ENCODE measurements at places on chromosomes 7 and 10.

DNA sequence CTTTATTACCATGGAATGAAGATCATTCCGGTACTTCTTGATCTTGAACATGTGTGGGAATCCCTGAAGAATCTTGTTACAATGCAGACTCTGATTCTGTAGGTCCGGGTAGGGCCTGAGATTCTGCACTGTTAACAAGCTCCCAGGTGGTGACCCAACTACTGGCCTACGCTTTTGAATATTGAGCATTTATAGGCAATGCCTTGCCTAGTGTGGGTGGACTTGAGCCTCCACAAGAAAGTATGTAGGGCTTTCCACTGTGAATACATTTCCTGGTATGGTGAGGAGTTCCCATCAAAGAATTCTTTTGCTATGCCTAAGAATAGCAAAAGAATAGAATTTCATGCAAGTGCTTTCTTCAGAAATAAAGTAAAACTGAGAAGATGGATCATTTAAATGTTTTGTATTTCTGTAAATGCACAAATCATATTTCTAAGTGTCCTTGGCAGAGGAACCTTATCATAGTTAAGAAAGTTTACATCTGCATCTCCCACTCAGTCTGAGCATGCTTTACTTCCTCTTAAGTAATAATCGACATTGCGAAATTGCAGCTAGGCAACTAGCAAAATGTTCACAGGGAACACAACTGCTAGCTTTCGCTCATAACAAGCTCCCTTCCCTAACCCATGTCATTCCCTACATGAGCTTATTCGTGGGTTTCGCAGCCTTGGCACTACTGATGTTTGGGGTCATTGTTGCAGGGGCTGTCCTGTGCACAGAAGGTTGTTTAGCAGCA, 71.4 kb downstream of the AHR start:
- no peak for DNase-seq

DNA sequence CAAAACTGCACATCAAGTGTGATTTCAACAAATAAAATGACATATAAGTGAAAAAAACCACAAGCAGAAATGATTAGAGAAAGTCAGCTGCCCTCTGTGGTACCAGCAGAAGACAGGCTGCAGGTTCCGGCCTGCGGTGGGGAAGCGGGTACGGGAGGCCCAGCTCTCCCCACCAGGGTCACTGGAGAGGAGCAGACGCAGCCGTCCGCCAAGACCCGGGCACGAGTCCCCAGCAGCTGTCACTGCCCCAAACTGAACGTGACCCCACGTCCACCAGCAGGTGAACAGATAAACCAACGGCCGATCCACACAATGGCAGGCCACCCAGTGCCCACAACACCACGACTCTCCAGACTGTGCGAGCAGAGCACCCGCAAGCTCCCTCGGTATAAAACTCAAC, 16.1 kb upstream of the MICALL2 start:
- DNase-seq = no peak

GRCh38 chr10:80487791-80488538, 33.9 kb downstream of the TSPAN14 start:
- DNase-seq = peak; percentile 62

DNA sequence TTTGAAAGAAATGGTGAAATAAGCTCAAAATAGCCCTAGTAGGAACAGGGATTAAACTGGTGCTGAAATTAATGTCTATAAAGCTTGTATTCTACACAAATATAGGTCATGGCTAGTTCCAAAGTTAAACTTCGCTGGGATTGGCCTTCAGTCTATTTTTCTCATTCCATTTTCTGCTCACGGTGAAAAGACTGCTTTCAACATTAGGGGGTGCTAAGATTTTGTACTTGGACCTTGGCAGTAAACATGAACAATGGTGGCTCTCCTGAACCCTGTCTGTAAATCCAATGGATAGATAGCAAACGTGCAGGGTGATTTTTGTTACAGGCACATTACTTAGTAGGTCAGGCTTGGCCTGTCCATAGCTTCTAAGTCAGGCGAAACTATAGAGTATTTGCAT, 36.0 kb upstream of the RSU1 start:
- DNase-seq = no peak

GRCh38 chr10:88385601-88386203, 197.4 kb downstream of the RNLS start:
- DNase-seq = peak; percentile 32

- no peak for DNase-seq
These were observed 611 bp upstream of the COPS6 start for GRCh38 chr7:100088095-100088620.

- DNase-seq = no peak
These were observed 61.4 kb downstream of the SYPL1 start for GRCh38 chr7:106050746-106051117.

DNA sequence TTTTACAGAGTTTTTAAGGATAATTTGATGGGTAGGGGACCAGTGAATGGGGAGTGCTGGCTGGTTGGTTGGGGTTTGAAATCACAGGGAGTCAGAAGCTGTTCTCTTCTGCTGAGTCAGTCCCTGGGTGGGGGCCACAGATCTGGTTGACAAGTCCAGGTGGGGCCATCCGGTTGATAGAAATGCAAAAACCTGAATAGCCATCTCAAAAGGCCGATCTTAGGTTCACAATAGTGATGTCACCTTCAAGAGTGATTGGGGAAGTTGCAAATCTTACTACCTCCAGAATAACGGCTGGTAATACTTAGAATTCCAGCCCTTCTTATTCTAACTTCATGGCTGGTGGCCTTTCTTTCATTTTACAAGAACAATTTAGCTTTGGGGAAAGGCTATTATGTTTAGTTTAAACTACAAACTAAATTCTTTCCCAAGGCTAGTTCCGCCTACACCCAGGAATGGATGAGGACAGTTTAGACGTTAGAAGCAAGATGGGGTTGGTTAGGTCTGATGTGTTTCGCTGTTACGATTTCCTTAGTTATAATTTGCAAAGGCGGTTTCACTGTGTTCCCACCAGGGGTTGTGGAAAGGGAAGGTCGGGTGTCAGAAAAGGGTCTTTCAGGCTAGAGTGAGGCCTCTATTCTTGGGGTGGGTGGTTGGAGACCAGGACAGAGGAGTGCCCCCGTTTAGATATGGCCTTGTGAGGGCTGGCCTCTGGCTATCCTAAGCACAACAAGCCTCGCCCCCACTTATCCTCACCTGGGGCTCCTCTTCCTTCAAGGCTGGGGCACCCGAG, 27.4 kb downstream of the IFT22 start:
- no peak for DNase-seq

- DNase-seq = no peak
These were observed 4.3 kb downstream of the YWHAG start for GRCh38 chr7:76354516-76354915.

DNA sequence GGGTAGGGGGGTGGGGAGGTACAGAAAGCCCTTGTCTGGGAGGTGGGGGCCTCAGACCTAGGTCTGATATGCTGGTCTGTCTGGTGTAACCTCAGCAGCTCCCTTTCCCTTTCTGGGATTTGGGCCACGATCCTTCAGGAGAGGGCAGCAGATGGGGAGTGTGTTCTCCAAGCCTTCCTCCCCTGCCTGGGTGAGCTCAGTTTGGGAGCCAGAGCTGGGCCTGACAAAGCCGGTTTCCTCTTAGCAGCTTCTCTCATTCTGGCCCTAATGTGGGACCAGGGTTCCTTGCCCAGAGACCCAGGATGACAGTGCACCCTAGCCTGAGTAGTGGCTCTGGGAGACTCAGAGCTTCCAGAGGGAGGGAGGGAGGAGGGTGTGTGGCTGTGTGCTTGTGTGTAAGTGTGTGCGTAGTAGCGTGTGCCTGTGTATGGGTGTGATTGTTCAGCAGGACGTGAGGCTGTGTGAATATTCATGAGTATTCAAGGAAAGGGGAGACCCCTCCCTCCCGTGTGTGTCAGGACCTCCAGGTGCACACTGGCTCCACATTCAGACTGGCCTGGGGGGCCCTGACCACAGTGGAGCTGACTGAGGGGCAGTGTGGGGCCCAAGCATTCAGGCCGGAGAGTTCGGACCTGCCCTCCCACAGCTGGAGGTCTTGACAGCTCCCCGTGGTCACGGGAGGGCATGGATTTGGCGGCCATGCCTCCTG, 96.5 kb downstream of the ZMIZ1 start:
- no peak for DNase-seq

Measured in activated CD4-positive, CD25-positive, alpha-beta regulatory T cell treated with anti-CD3 and anti-CD28 coated beads, Interleukin-2, amount 50 U/mL, for 72 hours (primary cell).